Stimulated activated CD8-positive, alpha-beta memory T cell treated with anti-CD3 and anti-CD28 coated beads, Interleukin-2, amount 100 ng/mL, for 48 hours (primary cell): ENCODE measurements at places on chromosomes 11 and 22.

DNA sequence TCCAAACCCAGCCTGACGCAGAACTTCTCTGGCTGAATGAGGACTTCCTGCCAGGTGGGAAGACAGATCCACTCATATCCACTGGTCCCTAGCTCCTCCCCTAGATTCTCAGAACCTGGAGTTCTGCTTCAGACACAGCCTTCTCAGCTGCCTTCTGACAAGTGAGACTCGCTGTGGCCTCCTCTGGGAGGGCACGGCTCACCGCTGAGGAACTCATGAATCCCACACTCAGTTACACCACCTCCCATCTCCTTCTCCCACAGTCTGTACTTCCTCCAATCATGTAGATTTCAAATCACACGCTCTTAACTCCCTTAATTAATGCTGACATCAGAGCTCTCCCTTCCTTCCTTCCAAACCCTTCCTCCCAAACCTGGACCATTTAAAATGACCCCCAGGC, 86.4 kb upstream of the TMEM45B start:
- no peak for DNase-seq

- no peak for DNase-seq
Observed at GRCh38 chr11:131206671-131207070, 163.7 kb upstream of the NTM start.

DNA sequence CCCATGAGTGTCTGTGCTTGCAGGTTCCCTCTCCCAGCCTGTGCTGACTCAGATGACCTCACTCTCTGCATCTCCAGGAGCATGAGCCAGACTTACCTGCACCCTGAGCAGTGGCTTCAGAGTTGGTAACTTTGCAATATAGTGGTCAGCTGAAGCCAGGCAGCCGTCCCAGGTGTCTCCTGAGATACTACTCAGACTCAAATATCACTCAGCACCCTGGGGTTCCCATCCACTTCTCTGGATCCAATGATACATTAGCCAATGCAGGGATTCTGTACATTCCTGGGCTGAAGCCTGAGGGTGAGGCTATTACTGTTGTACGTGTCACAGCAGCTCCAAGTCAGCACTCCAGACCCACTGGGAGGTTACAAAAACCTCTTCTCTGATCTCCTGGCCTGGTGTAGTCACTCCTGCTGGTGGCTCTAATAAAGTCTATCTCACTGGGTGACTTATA, 87.8 kb upstream of the TOP3B start:
- no peak for DNase-seq

- DNase-seq: no peak
Observed at GRCh38 chr22:48278620-48279460, 1516.4 kb downstream of the TBC1D22A start.

DNA sequence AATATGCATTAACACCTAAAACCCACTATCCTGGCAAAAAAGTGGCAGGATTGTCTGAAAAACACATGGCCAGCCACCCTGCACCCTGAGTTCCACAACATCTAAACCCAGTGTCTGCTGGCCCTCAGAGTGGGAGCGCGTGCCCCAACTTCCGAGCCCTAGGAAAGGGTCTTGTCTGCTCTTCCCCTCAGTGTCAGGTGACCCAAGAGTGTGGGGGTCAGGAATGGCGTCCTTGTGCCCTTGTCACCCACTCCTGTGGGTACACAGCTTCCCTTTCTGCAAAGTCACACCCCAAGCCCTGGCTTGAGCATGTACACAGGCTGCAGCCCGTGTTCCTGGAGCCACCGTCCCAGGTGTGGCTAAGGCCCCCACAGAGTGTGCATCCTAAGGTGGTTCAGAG, 67.6 kb downstream of the CDKN1C start:
- DNase-seq: no peak

DNA sequence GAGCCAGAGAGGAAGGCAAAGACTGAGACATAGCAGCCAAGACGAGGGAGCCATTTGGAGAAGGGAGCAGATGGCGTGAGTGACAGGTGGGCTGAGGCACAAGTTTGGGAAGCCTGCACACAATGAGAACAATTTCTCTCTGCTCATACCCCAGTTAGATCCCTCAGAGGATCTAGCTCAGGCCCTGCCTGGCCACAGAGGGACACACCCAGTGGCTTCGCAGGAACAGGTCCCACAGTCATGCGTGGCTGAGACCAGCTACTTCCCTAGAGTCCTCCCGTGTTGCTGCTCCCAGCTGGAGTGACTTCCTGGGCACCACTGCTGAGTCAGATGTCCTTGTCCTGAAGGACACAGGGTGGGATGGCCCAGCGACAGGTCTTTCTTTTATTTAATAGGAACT, 33.4 kb upstream of the LYVE1 start:
- DNase-seq: no peak

DNA sequence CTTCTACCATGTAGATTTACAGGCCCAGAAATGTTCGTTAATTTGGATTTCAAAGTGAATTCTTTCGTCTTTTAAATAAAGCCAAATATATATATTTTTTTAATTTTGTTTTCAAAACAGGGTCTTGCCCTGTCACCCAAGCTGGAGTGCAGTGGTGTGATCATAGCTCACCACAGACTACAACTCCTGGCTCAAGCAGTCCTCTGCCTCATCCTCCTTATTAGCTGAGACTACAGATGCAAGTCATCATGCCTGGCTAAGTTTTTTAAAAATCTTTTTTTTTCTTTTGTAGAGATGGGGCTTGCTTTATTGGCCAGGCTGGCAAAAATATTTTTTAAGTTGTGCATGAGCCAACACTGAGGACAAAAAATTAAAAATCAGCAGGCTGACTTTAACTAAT, 5.0 kb upstream of the LMO2 start:
- DNase-seq: no peak

GRCh38 chr11:63841554-63841953, 2.6 kb downstream of the MARK2 start:
- DNase-seq: no peak

DNA sequence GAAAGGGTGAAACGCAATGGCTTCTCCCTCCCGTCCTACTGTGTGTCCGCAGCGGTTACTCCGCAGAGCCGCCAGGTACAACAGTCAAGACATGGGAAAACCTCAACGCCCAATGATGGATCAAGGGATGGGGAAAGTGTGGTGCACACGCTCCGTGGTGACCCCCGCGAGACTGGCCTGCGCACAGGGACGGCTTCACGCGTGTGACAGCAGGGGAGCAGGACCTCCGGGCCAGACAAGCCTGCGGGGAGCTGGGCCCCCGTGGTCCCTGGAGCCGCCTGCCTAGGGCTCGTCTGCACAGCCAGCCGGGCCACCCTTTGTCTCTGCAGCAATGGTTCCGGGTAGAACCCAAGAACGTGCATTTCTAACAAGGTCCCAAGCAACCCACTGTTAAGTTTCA, 31.7 kb upstream of the MOB2 start:
- DNase-seq: no peak

GRCh38 chr22:28750471-28750881, 8.6 kb downstream of the HSCB start:
- DNase-seq: no peak

GRCh38 chr11:65479184-65480145, 19.4 kb upstream of the MALAT1 start:
- DNase-seq: no peak

GRCh38 chr22:46935506-46936377, 173.3 kb downstream of the TBC1D22A start:
- DNase-seq: no peak

GRCh38 chr11:56509439-56509838, 18.3 kb upstream of the OR5M8 start:
- DNase-seq: no peak

- DNase-seq: no peak
Observed at GRCh38 chr11:61022311-61023085, 51.0 kb downstream of the CD6 start.

GRCh38 chr11:18394928-18395734, 768 bp downstream of the LDHA start:
- no peak for DNase-seq

DNA sequence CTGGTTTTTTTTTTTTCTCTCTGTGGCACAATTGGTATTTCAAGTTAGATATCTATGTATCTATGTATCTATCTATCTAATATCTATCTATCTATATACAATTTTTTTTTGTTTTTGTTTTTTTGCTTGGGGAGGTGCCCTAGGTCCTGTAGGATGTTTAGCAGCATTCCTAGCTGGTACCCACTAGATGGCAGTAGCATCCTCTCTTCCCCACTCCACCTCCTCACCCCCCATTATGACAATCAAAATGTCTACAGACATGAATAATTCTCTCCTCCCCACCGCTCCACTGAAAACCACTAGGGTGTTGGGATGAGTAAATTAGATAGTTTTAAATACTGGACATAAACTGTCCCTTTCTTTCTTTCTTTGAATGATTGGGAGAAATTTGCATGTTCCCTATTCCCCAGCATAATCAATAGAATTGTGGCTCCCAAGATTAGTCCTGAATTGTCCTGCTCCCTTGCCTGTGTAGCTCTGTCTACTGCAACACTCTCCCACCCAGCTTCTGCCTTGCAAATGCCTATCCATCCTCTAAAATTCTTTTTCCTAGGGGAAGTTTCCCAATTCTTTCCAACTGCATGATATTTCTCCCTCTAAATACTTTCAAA, 1152.4 kb downstream of the LRRC4C start:
- no peak for DNase-seq

- no peak for DNase-seq
Observed at GRCh38 chr11:121763526-121763925, 310.8 kb upstream of the SORL1-AS1 start.

GRCh38 chr11:1054143-1055108, 17.9 kb upstream of the MUC6 start:
- no peak for DNase-seq

GRCh38 chr22:41403532-41404318, 22.0 kb downstream of the TEF start:
- DNase-seq: peak; percentile 70

GRCh38 chr11:85776951-85777602, 33.9 kb downstream of the SYTL2 start:
- no peak for DNase-seq

GRCh38 chr22:19669570-19669969, 44.7 kb upstream of the SEPTIN5 start:
- DNase-seq: no peak

DNA sequence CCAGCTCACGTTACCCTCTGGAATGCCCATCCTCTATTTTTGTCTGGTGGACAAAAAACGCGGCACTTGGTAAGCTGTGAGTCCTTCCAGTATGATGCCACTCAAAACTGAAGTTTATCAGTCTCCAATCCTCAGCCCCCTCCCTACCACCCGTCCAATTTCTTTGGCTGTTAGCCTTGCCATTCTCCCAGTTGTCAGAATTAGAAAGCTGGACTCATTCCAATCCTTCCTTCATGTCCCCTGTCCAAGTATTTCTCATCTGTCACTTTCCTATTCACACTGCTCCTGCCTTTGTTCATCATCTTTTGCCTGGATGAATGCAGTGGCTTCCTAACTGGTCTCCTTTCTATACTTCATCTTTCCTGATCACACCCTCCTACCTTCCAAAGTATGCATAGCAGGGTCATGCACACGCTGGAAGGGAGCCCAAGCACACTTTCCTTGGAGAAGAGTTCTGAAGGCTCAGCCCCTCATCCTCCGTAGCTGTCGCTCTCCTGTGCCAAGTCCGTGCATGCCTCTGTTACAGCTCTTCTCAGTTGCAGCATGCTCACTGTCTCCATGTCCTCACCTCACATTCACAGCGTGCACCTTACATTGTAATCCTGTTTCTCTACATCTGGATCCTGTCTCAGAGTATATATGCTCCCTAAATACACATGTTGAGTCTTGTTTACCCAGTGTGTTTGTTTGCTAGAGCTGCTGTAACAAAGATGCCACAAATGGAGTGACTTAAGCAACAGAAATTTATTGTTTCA, 19.4 kb downstream of the APLP2 start:
- no peak for DNase-seq

- DNase-seq: no peak
Observed at GRCh38 chr22:22046370-22046769, 63.8 kb upstream of the TOP3B start.

DNA sequence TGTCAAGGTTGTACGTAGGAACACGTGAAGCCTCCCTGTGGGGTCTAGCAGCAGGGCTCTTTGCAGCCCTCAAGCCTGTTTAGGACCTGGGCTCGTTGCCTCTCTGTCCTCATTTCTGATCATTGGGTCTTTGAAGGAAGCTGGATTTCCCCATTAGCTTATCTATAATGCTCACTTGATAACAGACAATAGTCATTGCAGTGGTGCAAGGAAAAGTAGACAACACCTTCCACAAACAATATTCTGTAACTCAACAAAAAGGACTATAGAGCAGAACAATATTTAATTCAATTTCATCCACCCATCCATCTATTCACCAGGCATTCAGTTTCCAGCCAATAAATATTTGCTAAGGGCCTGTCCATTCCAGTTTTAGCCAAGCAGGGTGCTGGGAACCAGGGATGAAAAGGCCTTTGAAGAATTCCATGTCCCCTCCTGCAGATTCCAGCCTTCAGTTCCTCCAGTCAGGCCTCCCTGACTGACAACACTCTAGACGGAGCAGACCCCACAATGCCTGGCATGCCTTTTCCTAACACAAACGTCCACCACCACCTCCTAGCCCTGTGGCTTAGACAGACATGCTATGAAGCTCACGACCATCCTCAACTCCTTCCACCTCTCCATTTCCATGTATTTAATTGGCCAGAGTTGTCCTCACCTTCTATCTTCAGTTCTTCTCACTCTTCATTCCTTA, 12.7 kb upstream of the POLD3 start:
- no peak for DNase-seq

GRCh38 chr22:20615021-20615420, 107.6 kb downstream of the MED15 start:
- DNase-seq: no peak
